ENCODE measurements at places on chromosomes 4 and X. TPM values are rescaled to one million over a fixed set of nuclear protein-coding genes. Genes with fewer than 3 reads are reported as not detected.

Gene NR3C2
- 2.5 TPM for total RNA-seq

Gene TMPRSS11F
- not detected for total RNA-seq

Gene TSR2
- 11.4 TPM for total RNA-seq

Gene PRDX4
- total RNA-seq, result 181 TPM

Gene PNMA5
- total RNA-seq, result not detected

Gene FAM9C
- not detected for total RNA-seq

Gene ABCG2
- total RNA-seq, result 0.21 TPM

Gene TMSB15B
- 9.2 TPM for total RNA-seq

Gene RNF4
- 83.9 TPM for total RNA-seq

Gene MSANTD1
- 0.50 TPM for total RNA-seq

Gene CSAG1
- not detected for total RNA-seq

Gene MAGEB10
- total RNA-seq, result not detected

Gene G6PD
- total RNA-seq, result 39.2 TPM

Gene IGFBP7
- 1,134 TPM for total RNA-seq

Gene ALAS2
- total RNA-seq, result not detected

Gene COQ2
- 9.5 TPM for total RNA-seq

Gene MORF4L2
- total RNA-seq, result 297 TPM

Gene CXorf49
- total RNA-seq, result 80.7 TPM

Gene ZCCHC12
- total RNA-seq, result not detected

Gene HTR2C
- not detected for total RNA-seq

Gene USP17L17
- not detected for total RNA-seq

Gene G3BP2
- 127 TPM for total RNA-seq

Gene ZFP92
- 1.8 TPM for total RNA-seq

Gene CTAG1B
- not detected for total RNA-seq

Gene GLOD5
- total RNA-seq, result not detected

Gene SPANXD
- total RNA-seq, result not detected

Gene AFM
- not detected for total RNA-seq

Gene LNX1
- total RNA-seq, result 6.9 TPM

Gene P2RY8
- total RNA-seq, result not detected

Gene EPHA5
- total RNA-seq, result 0.07 TPM

Gene MAGEB17
- not detected for total RNA-seq

Gene FGF16
- not detected for total RNA-seq

Gene TDO2
- total RNA-seq, result not detected

Gene SLC49A3
- 3.4 TPM for total RNA-seq

Gene MAGEA8
- total RNA-seq, result not detected

Gene NR0B1
- 0.41 TPM for total RNA-seq

Gene TCP11X2
- total RNA-seq, result 0.42 TPM

Gene CPZ
- total RNA-seq, result 0.67 TPM

Gene XAGE1A
- not detected for total RNA-seq

Gene NUDT11
- 8.9 TPM for total RNA-seq

Gene AMTN
- total RNA-seq, result not detected

Gene DIPK2B
- total RNA-seq, result not detected

Gene MAGEA11
- total RNA-seq, result not detected

Gene ART3
- total RNA-seq, result not detected

Gene UGT2A1
- total RNA-seq, result not detected

All from kidney epithelial cell (primary cell).